ENCODE measurements at places on chromosomes 1 and 21.

DNA sequence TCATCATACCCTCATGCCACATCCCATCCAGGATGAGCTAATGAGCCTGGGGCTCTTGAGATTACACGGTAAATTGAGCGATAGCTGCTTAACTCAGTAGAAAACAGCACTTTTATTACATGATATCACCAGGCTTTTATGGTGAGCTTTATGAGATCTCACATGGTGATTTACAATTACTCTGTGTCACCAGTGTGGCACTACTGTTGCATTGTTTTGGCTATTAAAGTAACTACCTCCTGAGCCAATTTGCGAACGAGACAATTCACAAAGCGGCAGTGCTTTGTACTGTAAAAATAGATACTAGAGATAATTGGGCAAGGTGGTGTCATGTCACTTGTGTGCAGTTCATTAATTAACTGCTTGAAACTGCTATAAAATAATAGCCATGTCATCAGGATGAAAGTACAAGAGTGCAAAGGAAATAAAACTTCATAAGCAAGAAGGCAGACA lies 767.7 kb upstream of the ADGRL2 start:
- no peak for DNase-seq

DNA sequence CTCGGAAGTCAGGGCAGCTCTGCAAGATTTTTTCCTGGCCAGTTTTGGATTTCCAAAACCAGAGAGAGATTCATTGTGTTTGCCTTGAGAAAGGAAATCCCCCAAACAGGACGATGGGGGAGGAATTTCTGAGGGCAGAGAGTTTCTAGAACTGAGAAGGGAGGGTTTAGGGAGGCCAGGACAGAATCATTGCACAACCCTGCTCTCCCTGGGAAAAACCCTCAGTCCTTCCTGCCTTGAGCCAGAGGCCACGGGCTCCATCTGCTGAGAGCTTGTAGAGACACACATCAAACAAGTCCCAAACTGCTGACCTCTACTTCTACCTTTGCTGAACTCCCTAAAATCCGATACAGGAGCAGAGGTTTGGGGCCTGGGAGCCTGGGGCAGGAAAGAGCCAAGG lies 99.7 kb downstream of the NMNAT2 start:
- DNase-seq: peak; percentile 84

GRCh38 chr1:230393722-230394121 lies 32.4 kb downstream of the PGBD5 start:
- DNase-seq: no peak

- DNase-seq: no peak
Observed at GRCh38 chr1:164602480-164603093, 43.6 kb downstream of the PBX1 start.

GRCh38 chr1:24872061-24872850 lies 57.8 kb downstream of the RUNX3 start:
- DNase-seq: no peak

GRCh38 chr1:213858581-213858980 lies 129.2 kb upstream of the PROX1 start:
- DNase-seq: no peak

DNA sequence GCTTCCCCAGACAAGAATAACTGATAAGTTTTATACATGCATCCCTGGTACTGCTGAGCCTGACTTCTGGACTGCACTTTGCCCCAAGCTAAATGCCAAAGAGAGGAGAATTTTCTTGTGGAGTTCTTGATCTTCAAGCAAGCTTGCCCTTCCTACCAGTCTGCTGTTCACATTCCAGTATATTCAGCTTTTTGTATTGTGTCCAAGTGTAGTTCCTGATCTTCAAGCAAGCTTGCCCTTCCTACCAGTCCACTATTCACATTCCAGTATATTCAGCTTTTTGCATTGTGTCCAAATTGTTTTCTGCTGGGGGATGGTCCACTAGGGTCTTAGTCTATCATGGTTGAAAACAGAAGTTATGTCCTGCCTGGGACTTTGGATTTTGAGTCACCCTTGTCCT lies 894 bp upstream of the TSEN15 start:
- no peak for DNase-seq

DNA sequence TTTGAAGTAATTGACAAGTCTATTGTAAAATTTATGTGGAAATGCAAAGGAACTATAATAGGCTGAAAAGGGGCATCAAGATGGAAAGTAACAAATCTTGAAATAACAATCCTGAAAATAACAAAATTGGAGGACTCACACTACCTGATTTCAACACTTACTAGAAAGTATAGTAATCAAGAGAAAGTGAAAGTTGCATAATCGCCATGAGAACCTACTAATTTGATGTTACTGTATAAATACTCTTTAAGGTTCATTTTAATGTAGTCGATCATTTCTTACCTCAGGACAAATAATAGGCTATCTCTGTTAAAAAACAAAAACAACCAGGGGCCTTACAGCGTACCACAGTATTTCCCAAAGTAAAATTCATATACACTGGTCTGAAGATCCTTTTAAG lies 71.7 kb downstream of the EDEM3 start:
- no peak for DNase-seq

DNA sequence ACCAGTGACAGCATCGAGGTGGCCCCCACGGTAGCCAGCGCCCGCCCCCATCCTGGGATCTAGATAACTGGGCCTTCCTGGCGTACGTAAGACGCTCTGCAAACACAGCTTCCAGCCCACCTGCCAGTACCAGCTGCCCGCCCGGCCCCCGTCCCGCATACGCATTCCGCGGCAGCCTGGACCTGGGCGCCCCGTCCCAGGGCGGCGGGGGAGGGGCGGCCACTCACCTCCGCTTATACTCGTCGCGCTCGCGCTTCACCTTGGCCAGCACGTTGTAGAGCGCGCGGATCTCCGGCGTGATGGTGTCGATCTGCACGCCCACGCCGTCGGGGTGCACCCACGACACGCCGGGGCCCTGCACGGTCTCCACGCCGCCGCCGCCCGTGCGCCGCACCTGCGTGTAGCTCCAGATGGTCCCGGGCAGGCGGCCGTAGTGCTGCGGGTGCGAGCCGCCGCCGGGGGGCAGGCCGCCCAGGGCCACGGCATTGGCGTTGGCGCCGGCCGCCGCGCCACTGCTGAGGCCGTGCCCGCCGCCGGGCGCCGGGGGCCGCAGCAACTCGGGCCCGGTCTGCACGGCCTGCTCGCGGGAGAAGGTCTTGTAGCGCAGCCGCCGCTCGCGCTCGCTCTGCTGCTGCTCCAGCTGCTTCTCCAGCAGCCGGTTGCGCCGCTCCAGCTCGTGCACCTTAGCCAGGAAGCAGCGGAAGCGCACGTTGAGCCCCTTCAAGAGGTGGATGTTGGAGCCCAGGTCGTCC lies 859 bp downstream of the IFFO2 start:
- no peak for DNase-seq

DNA sequence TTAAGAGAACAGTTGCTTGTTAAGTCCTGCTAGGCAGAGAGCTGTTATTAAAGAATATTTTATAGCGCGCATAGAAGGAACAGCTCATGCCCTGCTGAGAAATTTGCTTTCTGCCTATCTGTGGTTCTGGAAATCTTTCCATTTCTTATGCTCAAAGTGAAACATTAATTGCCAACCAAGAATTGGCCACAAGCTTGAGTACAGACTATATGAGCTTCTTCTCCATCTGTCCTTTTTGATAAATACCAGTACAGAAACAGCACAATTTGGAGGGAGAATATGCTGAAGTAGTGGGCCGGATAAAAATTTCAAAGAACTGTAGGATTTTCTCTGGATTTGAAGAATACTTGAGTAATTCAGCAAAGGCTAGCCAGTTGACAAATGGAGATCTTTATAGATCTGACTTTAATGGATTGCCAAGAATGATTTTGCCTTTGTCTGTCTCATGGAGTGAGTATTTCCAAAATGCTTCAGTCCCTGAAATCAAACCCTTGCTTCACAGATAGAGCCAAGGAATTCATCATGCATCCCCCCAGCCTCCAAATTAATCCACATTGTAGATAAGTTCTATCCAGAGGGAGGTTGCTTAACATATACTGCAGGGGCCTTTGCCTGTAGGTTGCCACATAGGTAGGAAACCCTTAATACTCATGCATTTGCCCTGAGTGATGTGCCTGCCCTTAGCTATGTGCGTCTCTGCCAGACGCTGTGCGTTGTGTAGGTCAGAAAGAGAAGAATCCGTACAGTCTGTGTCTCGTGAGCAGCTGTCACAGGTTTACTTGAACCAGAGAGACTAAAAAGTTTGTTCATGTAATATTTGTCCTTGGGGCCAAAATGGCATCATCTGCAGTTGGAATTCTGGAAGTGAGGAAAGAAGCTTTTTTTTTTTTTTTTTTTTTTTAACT lies 44.2 kb downstream of the SMYD2 start:
- DNase-seq: no peak

GRCh38 chr1:9181990-9182783 lies 52.4 kb upstream of the H6PD start:
- no peak for DNase-seq

- DNase-seq: no peak
Observed at GRCh38 chr1:235872270-235872669, 5.6 kb upstream of the LYST start.

Data from fibroblast of the conjunctiva (primary cell).